ENCODE measurements at places on chromosomes 4 and X.

DNA sequence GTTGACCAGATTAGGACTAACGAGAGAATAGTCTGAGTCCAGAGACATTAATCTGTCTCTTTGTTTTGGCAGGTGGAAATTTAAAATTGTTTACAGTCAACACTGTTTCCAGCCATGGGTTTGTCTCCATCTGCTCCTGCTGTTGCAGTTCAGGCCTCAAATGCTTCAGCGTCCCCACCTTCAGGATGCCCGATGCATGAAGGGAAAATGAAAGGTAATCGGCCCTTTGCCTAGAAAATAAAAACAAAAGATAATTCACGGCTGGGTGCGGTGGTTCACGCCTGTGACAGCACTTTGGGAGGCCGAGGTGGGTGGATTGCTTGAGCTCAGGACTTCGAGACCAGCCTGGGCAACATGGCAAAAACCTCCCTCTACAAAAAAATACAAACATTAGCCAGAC is 815 bp downstream of the HCCS start:
- DNase-seq, result no peak

- DNase-seq, result no peak
Measured at GRCh38 chr4:86678796-86679195, 84.7 kb downstream of the PTPN13 start.

DNA sequence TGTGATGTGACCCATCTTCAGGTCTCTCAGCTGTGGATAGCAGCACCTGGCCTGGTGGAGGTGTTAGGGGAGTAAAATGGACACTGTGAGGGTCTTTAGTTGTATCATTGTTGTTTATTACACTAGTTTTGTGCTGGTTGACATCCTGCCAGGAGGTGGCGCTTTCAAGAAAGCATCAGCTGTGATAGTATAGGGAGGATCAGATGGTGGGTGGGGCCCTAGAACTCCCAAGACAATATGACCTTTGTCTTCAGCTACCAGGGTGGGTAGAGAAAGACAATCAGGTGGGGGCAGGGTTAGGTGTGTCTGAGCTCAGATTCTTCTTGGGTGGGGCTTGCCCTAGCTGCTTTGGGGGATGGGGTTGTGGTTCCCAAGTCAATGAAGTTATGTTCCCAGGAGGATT is 162.8 kb downstream of the PPP1R2C start:
- no peak for DNase-seq

- DNase-seq, result peak; percentile 70
Measured at GRCh38 chrX:138756234-138756633, 44.7 kb upstream of the FGF13 start.

DNA sequence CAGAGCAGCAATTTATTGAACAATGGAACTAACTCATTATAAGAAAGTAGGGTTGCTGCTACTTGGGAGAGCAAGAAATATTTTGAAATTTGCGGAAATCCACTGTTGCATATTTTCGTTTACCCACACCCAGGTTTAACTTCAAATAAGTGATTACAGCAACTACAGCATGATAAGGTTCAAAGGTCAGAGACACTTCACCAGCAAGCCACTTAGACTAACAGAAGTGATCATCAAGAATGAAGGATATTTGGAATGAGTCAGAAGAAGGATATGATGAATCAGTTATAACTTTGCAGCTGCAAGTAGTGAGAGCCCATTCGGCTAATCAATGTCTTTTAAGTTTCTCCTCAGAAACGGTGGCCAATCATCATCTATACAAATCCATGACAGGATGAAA is 199.3 kb downstream of the TMA16 start:
- no peak for DNase-seq

DNA sequence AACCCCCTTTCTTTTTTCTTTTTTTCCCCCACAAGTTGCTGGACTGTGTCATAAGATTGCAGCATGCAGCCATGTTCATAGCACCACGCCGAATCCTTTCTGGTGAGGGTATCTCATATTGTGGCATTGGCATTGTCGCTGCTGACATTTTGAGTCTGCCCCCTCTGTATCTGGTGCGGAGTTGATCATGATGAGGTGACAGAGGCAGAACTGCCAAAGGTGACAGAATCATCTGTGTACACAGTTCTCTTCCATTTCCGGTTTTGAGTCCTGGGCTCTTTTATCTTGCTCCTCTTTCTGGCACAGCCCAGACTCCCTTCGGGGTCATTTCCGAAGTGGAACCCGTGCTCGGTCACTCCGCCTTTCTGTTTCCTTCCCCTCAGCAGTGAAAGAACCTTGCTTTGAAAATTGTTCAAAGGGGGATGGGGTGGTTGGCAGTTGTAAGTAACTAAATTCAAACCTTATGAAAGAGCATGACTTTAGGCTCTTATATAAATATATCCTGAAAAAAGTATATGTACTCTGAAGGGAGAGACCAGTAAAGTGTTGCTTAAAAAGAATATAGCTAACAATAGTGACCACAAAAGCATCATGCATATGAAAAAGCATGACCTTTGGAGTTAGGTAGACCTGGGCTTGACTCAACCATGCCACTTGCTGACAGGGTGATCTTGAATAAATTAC is 55.0 kb upstream of the BMP2K start:
- DNase-seq, result peak; percentile 20
